NCI-H1436 treated with DMSO at 0.1 percent for 48 hours (cell line): ENCODE measurements at places on chromosomes 5 and 9.

DNA sequence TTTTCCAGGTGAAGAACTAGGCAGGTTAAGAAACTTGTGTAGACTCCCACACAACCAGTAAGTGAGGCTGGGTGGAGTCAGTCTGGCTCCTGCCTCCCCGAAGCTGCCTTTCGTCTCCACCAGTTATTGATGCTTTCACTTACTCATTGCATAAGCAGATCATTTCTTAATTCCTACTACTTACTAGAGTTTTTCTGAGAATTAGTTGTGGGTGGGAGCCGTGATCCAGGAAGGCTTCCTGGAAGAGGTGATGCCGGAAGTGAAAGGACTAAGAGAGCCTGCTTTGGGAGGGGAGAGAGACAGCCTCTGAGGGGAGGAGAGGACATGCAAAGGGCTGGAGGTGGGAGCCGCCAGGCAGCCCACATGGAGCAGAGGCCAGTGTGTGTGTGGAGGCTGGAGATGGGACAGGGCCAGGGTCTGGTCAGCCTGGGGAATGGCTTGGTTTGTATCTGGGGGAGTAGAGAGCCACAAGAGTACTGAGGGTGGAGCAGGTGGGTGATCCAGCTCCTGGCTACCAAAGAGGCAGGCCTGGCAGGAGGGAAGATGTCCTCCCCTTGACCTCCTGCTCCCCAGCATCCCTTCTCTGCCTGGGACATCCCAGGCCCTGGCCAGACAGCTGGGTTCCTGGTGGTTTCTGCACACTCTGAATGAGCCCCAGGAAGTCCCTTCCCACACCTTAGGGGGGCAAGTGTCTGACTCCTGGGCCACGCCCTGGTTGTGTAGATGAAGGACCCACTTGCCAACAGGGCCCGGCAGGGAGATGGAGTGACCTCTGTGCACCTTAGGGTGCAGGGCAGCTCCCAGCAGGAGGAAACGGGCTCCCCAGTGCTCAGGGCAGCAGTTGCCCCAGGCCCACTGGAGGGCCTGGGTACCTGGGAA is 12.2 kb upstream of the CARD19 start:
- DNase-seq, result no peak

DNA sequence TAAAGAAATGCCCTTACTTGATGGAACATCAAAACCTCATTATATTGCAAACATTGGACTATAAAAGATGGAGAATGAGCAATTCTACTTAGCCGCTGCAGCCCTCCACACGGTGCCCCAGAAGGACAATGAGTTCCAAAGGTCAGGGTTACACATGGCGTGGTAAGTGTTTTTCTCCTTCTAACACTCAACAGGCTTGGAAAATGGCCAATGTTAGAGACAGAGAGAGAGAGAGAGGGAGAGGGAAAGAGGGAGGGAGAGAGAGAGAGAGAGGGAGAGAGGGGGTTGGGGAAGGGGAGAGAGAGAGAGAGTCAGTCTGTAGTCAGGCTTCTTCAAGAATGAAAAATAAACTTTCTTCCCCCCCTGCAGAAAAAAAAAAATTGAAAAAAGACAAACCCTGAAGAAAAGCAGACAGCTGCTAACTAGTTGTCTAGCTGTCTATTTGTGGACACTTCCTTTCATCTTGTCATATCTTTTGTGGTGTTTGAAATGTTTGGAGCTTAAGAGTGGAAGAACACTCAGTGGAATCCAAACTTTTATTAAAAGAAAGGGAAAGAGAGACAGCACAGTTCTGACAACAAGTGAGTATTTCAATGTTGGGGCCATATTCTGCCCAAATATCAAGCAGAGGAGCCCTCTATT is 324.8 kb downstream of the TMEM38B start:
- no peak for DNase-seq

GRCh38 chr5:89698028-89698427 is 711.5 kb downstream of the CETN3 start:
- DNase-seq, result no peak

GRCh38 chr9:79707589-79707988 is 135.8 kb downstream of the TLE4 start:
- DNase-seq, result no peak

- DNase-seq, result no peak
Observed at GRCh38 chr5:140220032-140220697, 45.2 kb downstream of the CYSTM1 start.

DNA sequence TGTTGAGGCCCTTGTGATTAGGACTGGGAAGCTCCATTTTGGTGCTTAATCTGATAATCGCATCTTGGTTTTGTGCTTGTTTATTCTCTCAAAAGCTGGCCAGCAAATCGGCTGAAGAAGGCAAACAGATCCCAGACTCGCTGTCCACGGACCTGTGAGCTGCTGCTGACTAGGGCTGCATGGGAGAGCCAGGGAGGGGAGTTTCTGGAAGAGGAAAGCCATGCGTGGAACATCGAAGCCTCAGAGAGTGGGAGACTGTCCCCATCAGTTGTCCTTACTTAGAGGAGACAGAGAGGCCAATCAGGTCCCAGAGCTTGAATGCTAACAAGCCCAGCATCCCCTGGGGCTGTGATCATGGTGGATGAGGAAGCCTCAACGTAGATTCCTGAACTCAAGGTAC is 23.0 kb upstream of the FOXI1 start:
- no peak for DNase-seq

DNA sequence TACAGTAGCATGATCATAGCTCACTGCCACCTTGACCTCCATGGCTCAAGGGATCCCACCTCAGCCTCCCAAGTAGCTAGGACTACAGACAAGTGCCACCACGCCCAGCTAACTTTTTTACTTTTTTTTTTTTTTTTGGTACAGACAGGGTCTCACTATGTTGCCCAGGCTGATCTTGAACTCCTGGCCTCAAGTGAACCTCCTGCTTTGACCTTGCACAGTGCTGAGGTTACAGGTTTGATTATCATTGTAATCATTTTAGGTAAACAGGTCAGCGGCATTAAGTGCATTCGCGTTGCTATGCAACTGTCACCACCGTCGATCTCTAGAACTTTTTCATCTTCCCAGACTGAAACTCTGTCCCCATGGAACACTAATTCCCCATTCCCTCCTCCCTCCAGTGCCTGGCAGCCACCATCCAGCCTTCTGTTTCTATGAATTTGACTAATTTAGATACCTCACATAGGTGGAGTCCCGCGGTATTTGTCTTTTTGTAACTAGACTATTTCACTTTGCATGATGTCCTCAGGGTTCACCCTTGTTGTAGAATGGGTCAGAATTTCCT is 5.8 kb upstream of the CARD19 start:
- DNase-seq, result no peak

- DNase-seq, result no peak
Observed at GRCh38 chr9:80964914-80965313, 724.4 kb downstream of the TLE1 start.

DNA sequence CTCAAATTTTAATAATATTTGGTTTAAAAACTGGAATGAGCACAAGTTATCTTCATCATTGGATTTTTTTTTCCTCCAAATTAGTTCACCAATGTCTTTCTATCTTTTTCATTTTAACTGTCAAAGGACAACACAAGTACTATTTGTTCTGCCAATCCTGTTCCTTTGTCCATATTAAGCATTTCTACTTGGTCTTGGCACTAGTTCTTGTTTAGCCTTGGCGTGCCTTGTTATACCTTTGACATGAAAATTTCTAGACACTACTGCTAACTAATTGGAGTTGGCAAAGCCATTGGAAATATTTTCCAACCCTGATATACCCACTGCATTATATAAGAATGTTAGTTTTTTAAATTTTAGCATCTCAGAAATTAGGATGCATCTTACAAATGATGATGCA is 3.8 kb downstream of the SPINK6 start:
- DNase-seq, result no peak

DNA sequence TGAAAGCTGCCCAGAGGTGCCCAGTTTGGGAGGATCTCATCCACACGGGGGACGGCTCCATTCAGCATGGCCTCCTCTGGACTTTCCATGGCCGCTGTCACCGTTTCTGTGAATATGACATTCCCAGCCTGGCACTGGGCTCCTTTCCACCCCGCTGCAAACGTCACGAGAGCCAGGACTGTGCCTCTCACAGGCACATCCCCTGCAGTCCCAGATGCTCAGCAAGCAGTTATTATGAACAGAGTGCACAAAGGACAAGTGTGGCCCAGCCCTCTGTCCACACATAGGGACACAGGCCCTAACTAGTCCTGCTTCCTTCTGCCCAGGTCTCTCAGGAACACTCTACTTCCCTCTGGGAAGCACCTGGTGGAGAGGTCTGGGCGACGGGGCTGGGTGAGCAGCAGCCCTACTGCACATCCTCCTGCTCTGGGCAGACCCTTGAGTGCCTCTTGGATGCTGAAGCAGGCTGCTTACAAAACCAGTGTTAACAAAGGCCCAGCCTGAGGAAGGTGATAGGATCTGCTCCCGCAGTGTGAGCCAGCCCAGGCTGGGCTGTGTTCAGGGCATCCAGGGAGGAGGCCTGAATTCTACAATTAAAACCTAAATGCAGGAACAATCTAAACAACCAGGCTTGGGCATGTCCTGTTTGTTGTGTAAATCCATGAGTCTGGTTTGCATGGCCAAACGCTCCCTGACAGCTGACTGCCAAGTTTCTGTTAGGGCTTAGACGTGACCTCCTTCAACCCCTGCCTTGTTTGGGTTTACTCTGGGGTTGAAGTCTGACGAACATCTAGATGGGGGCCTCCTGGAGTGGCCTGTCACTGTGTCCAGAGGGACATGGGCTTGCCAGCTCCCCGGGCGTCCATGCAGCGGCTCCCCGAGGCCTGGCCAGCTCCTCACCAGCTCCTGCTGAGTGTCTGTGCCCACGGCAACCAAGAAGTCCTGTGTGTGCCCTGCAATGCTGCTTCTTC is 269.8 kb downstream of the GADD45G start:
- no peak for DNase-seq

- DNase-seq, result no peak
Observed at GRCh38 chr5:14630671-14631070, 33.8 kb upstream of the OTULIN start.

GRCh38 chr5:154320224-154321089 is 125.3 kb upstream of the SAP30L start:
- DNase-seq, result no peak

- DNase-seq, result no peak
Observed at GRCh38 chr5:140025736-140026135, 17.4 kb downstream of the NRG2 start.

GRCh38 chr9:127580879-127581475 is 31.1 kb upstream of the STXBP1 start:
- DNase-seq, result no peak

DNA sequence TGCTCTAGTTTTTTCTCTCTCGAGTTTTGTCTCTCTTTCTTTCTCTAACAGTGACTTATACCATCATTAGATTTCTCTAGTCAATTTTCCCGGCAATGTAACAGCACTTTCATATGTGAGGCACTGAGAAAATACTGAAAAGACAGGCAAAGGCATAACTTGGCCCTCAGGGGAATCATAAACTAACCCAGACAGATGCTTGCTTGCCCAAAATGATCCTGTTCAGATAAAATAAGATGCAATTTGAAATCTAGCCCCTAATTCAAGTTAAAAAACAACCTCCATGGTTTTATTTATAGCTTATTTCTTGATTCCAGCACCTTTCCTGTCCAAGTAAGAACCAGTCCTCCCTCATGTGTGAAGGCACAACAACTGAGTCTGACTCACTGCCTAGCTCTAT is 294.6 kb downstream of the GAS1 start:
- DNase-seq, result no peak

- no peak for DNase-seq
Observed at GRCh38 chr5:127863161-127863560, 160.0 kb downstream of the CCDC192 start.

- DNase-seq, result no peak
Observed at GRCh38 chr9:136259517-136259813, 13.9 kb upstream of the QSOX2 start.

DNA sequence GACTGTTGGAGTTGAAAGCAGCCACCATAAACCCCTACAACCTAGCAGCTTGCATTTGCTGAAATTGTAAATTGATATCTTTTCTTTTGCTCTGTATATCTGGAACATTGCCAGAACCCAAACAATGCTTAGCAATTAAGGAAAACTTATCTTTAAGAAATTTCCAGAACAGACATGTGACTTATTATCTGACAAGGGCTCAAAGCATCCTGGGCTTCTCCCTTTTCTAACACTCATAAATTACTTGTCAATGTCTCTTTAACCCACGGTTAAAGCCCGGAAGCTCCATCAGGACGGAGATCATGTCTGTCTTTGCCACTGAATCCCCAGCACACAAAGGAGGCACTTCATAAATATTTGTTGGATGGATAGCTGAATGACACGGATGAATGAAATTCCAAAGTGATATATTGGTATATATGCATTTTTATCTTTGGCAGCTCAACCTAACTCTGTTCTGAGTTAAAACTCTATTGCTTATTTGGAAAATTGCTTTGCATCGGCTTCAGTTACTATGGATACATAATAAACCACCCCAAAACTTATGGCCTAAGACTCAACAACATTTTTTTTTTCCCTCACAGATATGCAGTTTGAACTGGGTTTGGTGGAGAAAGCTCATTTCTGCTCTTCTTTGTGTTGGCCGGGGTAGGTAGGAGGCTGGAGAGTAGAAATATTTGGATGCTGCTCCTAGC is 103.1 kb upstream of the CLINT1 start:
- DNase-seq, result peak; percentile 38

DNA sequence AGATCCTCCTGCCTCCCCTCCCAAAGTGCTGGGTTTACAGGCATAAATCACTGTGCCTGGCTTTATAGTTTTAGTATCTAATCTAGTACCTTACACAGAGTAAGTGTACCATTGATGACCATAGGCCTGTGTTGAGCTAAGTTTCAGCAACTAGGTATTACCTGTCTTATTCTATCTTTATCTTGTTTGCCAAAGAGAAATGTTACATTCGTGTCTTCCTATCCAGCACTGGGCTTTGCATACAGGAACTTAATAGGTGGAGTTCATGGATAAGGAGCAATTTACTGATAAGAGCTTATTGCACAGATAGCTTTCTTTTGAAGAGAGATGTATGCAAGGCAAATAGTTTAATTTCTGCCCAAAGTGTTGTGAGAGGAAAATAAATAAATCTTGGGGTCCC is 30.5 kb downstream of the TXNDC8 start:
- no peak for DNase-seq

- no peak for DNase-seq
Observed at GRCh38 chr5:56607074-56607473, 208.3 kb upstream of the MAP3K1 start.

DNA sequence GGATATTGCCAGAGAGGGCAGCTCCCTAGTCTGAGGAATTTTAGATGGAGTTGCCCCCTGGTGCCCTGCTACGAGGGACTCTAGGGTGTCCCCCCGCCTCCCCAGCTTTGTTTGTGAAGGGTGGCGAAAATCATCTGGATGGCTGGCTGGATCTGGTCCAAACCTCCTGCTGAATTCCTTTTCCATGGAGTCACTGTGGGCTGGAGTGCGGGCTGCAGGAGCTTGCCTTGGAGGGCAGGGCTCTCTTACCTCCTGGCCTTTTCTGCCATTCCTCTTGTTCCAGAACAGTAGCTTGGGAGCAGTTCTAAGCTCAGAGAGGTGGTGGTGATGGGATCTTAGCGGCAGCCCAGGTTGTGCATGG is 2.1 kb downstream of the SYNPO start:
- no peak for DNase-seq

DNA sequence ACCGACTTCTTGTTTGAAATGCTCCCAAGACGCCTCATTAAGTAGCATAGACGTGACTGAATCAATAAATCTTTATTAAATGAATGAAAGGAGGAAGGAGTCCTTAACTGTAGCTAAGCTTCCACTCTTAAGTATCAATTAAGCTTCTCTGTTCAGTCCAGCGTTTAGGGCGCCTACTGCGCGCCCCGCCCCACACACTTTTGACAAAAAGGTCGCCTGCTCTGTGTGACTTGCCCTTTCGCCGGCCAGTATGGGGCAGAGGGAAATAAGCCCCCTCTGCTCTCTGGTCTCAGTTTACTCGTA is 662 bp upstream of the DOLPP1 start:
- DNase-seq, result no peak

GRCh38 chr9:27591093-27591492 is 17.8 kb upstream of the C9orf72 start:
- no peak for DNase-seq
